ENCODE measurements at places on chromosomes 7 and 10.

DNA sequence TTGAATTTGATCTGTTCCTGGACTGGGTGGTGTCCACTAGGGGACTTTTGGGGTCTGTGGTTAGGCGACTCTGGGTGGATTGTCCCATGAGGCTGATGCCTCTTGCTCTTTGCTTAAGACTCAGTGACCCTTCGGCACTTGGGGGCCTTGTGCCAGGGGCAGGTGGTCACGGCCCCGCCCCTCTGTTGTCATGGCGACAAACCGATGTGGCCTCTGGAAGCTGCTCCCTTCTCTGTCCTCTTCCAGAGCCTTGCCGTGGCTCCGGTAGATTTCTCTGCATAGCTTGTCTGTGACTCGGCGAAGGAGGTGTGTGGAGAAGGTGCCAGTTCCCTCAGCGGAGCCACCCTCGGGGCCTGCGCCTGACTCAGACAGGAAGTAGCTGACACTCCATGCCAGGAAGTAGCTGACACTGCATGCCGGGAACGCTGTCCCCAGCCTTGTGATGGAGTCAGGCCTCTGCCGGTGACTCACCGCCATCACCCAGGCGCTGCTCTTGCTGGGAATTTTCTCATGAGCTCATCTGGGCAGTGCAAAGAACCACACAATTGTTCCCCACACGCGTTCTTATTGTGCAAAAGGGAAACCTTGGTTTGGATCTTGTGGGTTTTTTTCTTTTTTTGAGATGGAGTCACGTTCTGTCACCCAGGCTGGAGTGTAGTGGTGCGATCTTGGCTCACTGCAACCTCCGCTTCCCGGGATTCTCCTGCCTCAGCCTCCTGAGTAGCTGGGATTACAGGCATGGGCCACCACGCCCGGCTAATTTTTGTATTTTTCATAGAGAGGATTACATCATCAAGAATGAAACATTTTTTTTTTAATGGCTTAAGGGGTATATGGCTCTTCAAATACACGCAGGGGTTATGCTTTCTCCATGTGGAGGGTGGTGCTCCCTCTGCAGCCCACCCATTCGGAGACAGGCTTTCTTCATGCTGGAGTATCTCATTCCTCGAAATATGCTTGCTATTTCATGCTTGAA, 72.6 kb downstream of the PFKFB3 start:
- DNase-seq = no peak

GRCh38 chr10:21531164-21531563, 2.9 kb upstream of the MLLT10 start:
- no peak for DNase-seq

DNA sequence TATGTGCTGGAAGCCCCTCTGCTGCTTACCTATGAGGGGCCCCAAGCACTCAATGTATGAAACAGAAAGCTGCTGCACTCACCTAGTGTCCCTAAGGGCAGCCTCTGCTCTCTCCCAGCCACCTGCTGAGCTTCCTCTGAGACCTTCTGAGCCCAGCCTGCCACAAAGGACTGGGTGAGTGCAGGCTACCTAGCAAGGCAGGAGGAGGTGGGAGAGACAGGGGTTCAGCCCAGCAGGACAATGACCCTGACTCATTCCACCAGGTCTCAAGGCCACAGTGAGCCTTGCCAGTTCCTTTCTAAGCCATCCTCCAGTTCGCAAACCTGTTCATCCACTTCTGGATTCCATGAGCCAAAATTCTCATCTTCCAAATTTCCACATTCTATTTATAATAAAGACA, 16.3 kb downstream of the VOPP1 start:
- DNase-seq = no peak

DNA sequence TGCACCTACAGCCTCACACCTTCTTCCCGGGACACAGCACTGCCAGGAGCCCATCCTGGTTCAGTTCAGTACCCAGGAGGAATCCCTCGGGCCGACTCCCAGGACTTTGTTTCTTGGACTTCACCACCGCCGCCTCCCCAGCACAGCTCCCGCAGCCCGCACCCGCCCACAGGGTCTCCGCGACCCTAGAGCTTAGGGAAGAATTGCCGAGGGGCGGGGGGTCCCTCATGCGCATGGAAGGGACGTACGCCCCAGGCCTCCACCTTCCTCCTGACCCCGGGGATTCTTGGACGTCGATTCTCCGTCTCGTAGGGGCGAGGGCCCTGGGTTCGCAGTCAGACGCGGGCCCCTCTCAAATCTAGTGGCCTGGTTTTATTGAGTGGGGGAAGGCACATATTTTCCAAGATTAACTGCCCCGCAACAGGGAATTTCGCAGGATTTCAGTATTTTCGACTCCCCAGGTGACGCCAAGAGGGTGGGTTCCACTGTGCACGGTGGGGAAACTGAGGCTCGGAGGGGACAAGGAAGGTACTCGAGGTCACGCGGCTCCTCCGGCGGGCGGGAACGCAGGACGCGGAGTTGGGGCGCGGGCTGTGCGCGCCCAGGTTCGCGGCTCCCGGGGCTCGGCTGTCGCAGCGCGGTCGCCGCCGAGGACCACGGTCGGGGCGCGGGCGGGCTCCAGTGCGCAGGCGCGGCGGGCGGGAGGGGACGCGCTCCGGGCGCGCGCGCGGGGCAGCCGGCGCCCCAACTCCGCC, at the start of gene ADCY1:
ADCY1 (plus strand) TSS at position 708 of the 755 bp plus-strand sequence. CDS start 176 bp downstream, outside the sequence.
- no peak for DNase-seq

DNA sequence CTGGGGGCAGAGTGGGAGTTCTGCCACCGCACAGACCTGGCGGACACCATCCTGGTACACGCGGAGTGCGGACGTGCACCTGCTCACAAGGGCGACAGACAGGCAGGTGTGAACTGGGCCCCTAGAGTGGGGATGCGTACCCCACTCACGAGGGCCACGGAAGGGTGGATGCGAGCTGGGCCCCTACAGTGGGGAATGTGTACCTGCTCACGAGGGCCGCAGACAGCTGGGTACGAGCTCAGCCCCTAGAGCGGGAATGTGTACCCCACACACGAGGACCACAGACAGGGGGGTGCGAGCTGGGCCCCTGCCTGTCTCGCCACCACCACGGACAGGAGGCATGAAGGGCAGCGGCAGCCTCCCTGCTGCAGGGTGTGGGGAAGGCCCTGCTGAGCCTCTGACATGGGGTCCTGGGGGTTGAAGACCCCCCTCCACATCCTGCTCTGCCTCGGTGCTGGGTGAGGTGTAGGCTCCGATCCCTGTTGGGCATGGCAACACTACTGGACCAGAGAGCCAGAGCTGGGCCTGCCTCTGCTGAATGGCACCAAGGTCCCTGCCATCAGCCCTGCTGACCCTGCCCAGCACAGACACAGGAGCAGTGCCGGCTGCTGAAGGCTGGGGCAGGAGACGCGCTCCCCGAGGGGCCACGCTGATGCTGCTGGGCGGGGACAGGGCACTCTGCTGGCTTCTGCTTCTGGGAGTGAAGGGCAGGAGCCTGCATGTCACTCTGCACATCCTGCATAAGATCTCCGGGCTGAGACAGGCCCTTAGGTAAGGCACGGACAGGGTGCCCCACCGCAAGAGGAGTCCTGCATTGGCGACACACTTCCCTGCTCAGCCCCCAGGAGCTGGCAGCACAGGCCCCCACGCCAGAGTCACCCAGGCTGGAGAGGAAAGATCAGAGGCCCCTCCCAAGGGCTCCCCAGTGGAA, 259.2 kb downstream of the MAD1L1 start:
- no peak for DNase-seq

DNA sequence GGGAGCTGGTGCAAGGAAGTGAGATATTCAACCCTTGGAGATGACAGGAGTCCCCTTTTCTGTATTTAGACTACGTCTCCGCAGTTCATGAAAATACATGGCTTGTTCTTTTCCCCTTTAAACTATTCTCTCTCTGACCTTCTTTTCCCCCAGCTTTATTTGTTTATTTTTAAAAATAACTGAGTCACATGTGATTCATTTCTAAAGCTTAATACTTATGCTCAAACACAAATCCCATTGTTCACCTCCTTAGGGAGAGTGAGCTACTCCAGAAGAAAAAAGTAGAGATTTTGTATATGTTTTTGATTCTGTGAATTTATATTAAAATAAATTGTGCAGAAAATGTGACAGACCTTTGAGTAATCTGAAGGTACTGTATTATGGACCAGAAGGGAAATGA, 35.9 kb upstream of the FZD1 start:
- no peak for DNase-seq

- DNase-seq = peak; percentile 79
Observed at GRCh38 chr7:95421000-95421846, 13.6 kb downstream of the PON2 start.

All from NCI-H1694 (cell line).